NCI-H748 treated with DMSO at 0.1 percent for 48 hours (cell line): ENCODE measurements at places on chromosomes 13 and 19.

DNA sequence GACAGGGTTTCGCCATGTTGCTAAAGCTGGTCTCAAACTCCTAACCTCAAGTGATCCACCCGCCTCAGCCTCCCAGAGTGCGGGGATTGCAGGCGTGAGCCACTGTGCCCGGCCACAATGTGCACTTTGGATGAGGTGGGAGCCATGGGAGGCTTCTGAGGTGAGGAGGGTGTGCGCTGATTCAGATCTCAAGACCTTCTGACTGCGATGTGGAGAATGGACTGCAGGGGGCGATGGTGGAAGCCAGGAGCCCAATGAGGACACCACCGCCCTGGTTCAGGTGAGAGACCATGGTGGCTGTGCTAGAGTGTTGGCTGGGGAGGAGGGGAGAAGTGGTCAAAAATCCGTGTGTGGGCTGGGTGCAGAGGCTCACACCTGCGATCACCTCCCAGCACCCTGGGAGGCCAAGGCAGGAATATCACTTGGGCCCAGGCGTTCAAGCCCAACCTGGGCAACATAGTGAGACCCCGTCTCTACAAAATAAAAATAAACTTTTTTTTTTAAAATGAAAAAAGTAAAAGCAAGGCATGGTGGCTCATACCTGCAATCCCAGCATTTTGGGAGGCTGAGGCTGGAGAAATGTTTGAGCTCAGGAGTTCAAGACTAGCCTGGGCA is 5.6 kb downstream of the INAFM1 start:
- no peak for DNase-seq

GRCh38 chr19:7851623-7852500 is 21.8 kb downstream of the EVI5L start:
- no peak for DNase-seq

- DNase-seq = peak; percentile 9
Measured at GRCh38 chr13:78610381-78610883, 7.1 kb upstream of the POU4F1 start.

GRCh38 chr19:1853295-1854038 is 5.2 kb upstream of the REXO1 start:
- peak; percentile 21 for DNase-seq

- no peak for DNase-seq
Measured at GRCh38 chr13:38687246-38688229, 661 bp downstream of the FREM2 start.

DNA sequence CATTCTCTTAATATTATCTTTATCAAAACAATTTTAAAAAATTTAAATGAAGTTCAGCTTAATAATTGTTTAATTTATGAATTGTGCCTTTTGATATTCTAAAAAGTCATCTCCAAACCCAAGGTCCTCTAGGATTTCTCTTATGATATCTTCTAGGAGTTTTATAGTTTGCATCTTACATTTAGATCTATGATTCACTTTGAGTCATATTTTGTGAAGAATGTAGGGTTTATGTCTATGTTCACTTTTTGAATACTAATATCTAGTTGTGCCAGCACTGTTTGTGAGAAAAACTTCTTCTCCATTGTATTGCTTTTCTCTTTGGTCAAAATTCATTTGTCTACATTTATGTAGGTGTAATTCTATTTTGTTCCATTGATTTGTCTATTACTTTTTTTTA is 1068.4 kb upstream of the SPRY2 start:
- DNase-seq = no peak

- no peak for DNase-seq
Measured at GRCh38 chr19:31297991-31298390, 51.2 kb downstream of the TSHZ3 start.
